Activated T-helper 1 cell treated with anti-CD3 and anti-CD28 coated beads, Interleukin-2, amount 50 U/mL, for 16 hours (primary cell): ENCODE measurements at places on chromosomes 4 and X.

- no peak for DNase-seq
These were observed 39.3 kb upstream of the PRPS2 start for GRCh38 chrX:12751887-12752286.

DNA sequence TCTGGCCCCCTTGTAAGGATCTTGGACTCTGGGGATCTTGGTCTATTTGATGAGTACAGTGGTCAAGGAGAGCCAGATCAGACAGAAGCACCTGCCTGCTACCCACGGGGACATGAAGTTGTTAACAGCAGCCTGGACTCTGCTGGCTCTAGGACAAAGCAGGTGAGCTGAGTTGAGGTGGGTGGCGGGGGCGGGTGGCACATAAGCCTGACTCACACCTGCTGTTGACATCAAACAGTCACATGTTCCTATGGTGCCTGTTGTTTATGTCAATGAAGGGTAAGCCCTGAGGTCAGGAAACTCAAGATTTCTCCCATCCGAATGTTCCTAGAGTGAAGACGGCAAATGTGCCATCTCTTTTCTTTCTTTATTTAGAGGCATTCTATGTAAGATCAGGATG, 50.1 kb upstream of the CLNK start:
- no peak for DNase-seq

- DNase-seq, result no peak
These were observed 271.5 kb upstream of the FAM241A start for GRCh38 chr4:111873801-111874200.

DNA sequence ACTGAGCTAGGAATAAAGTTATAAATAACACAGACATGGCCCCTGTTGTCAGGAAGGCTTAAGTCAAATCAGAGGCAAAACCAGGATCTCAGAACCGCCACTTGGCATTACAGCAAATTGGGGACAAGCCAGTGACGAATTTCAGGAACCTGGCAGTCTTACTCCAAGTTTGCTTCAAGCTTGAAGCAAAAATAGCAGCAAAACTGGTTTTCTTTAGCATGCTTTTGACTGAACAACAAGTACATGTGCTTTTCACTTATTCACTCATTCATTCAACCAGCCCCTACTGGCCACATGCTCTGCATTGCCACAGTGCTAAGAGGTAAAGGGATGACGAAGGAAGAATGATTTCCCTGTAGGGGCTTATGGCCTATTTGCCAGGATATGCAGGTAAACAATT, 253.9 kb upstream of the PPARGC1A start:
- no peak for DNase-seq

GRCh38 chrX:83004012-83004411, 504.1 kb upstream of the POU3F4 start:
- no peak for DNase-seq

- no peak for DNase-seq
These were observed 559 bp downstream of the SLC9A7 start for GRCh38 chrX:46758163-46758955.

- DNase-seq, result no peak
These were observed 11.7 kb upstream of the TMEM156 start for GRCh38 chr4:39043861-39044363.

DNA sequence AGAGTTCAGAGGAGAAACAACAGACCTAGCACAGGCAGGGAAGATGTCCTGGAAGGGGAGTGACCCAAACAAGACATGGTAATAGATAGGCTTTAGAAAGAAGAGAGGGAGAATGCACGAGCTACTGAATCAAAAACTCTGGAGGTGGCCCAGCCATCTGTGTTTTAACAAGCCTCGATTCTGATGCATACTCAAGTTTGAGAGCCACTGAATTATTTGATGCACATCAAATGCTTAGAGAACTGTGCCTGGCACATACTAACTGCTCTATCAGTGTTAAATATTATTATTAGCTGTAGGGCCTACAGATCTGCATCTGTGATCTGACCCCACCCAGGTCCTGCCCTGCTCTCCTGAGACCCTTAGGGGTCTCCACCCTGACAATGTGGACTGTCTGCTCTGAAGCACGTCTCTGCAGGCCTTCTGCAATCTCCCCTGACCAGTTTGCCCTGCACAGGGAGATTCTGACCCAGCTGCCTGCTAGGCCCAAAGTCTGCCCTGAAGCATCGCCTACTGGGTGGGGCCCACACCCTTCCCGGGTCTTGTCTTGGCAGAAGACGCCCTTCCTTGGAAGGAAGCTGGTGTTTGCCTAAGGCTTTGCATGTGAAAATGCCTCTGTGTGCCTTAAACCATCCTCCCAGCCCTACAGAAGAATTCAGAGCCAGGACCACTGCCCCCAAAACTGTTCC, 201.5 kb upstream of the KLF3 start:
- DNase-seq, result no peak

DNA sequence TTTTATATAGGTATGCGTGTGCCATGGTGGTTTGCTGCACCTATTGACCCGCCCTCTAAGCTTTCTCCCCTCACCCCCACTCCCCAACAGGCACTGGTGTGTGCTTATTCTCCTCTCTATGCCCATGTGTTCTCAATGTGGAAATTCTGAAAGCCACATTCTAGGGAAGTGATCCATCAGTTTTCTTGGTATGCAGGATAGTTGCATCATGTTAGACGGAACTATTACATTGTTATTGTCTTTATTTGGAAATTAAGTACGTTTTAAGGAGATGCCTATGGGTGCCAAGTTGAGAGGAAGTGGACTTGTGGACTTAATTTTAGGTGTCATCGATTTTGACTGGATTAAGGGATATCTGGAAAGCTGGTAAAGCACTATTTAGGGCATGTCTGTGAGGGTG, 204.6 kb downstream of the RBM46 start:
- no peak for DNase-seq

- DNase-seq, result no peak
These were observed 23.3 kb upstream of the LEF1 start for GRCh38 chr4:108192056-108192455.

DNA sequence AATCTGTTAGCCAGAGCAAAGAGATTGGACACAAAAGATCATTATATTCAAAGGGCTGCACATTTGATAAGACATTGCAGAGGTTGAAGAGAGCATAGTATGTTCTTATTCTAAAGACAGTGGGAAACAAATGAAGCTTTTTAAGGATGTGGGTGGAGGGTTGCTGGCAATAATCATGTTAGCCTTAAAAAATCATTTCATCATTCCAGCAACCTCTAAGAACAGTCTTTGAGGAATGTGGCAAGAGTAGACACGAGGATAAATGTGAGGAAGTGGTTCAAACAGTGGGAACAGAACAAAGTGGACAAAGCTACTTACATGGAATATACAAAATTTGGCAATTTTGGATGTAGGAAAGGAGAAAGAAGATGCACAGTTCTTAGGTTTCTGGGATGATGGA, 167.3 kb upstream of the SPRY1 start:
- no peak for DNase-seq
